ENCODE measurements at places on chromosomes 2 and 18.
A peak's percentile ranks its signal among the peaks of the same experiment; 100 is the strongest.

DNA sequence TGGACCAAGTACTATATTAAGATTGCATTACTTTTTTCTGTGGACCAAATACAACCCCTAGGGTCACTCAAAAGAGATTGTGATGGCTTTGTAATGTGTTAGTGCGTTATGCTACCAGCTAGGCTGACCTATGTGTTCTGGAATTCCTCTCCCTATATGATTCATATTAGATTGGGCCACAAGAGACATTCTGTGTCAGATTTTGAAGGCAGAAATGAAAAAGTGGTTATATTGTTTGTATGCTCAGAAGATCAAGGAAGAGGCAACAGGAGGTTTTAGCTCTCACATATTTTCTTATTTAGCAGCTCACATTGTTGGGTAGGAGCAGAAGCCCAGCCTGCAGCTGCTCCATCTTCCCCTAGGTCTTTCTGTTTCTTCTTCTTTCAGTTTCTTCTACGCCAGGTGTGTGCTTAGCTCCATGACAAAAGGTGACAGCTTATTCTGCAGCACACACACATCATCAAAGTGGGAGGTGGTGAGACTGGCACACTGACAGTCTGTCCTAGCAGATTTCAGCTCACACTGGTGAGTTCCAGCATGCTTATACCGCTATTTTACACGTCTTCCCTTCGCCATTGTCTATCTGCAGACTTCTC is 156.8 kb upstream of the UBE2E3 start:
- no peak for DNase-seq

GRCh38 chr2:101339266-101339880 is 30.9 kb upstream of the RNF149 start:
- no peak for DNase-seq

- DNase-seq: no peak
Observed at GRCh38 chr2:185811580-185811979, 73.0 kb downstream of the FSIP2 start.

DNA sequence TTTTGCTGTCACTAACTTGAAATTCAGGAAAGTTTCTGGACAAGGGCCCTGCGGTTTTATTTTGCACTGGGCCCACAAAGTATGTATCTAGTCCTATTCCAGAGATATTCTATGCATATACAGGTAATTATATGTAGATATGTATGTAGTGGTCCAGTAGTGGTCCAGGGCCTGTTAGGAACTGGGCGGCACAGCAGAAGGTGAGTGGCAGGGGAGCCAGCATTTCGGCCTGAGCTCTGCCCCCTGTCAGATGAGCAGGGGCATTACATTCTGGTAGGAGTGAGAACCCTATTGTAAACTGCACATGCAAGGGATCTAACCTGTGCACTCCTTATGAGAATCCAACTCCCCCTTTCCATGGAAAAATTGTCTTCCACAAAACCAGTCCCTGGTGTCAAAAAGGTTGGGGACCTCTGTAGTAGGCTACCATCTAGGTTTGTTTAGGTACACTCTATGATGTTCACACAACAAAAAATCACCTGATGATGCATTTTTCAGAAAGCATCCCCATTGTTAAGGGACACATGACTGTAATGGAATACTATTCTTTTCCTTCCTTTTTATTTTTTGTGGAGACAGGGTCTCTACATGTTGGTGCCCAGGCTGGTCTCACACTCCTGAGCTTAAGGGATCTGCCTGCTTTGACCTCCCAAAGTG is 2.8 kb upstream of the PPP4R3B start:
- no peak for DNase-seq

GRCh38 chr2:38535744-38536506 is 66.8 kb downstream of the HNRNPLL start:
- DNase-seq: peak; percentile 89

GRCh38 chr2:241109210-241110088 is 7.4 kb upstream of the MTERF4 start:
- no peak for DNase-seq

DNA sequence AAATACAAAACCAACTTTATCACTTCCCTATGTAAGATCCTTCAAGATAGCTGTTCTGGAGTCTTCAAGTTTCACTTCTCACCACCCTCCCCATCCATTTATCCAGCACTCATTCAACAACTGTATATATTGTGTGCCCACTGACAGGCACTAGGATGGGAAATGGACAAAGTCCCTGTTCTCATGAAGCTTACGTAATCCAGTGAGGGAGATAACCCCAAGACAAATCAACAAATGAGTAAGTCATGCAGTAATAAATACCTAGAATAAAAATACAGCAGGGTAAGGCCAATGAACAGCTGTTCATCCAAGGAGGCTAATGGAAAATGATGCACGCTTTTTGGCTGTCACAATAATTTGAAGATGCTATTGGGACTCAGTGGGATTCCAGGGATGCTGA is 133.8 kb downstream of the MEMO1 start:
- no peak for DNase-seq

- DNase-seq: no peak
Observed at GRCh38 chr2:69202327-69202726, 184.7 kb downstream of the GFPT1 start.

- no peak for DNase-seq
Observed at GRCh38 chr2:73841912-73842738, 13.4 kb downstream of the STAMBP start.

DNA sequence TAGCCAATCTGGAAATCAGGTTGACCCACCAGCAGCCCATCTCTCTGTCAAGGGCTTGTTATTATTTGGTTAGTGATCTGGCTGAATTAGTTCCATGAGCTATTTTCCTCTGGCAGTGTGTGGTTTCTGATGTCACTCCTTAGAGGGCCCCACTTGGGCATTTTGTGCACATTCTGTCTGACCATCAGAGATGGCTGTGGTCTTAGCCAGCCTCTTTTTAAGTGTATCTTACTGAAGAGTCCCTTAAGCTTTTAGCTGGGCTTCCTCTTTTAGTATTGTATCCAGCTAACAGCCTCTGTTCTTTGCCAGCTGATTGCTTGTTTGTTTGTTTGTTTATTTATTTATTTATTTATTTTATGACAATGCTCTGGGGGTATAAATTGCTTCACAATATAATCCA is 951.1 kb upstream of the CNTNAP5 start:
- DNase-seq: no peak

DNA sequence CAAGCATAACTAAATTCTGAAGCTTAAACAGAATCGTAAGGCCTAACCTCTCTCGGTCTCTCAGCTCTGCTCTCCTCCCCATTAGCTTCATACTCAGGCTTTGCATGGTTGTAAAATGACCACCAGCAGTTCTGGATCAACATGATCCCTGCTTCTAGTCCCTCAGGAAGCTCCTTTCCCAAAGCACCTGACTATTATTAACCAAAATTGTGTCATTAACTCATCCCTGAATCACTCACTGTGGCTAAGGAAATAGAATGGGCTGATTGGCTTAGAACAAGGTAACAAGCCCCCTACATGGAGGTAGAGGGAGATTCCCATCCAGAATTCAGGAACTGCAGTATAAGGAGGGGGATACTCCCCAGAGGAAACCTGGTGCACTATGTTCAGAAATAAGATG is 448.3 kb downstream of the ARHGAP15 start:
- DNase-seq: no peak

GRCh38 chr2:100707016-100707947 is 112.7 kb upstream of the NPAS2 start:
- no peak for DNase-seq

DNA sequence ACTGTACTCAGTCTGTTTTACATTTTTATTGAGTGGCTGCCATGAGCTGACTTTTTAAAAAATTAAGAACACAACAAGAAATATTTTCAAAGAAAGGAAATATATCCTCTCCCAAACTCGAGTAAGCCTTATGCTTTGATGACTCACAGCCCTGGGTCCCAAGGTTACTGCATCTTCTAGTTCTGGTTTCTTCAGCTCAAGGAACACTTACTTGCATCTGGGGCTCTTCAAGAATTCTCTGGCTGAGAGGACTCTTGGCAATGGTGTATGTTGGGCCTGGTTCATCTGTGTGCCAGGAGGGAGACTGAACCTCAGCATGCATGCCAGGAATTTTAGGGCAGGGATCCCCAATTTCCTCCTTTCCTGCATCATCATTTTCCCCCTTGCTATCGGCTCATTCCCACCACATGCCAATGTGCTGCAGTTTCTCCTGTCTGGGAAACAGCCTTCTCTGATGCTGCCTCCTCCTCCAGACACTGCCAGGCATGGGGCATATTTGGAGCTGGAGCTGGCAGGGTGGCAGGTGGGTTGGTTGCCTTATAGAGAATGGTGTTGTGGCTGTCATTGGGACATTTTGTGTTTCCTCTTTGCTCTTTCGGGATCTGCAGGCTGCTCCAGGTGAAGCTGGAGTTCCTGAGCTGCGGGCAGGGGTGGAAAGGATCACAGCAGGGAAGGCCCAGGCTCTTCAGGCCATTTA is 192.2 kb upstream of the HS6ST1 start:
- peak; percentile 34 for DNase-seq

DNA sequence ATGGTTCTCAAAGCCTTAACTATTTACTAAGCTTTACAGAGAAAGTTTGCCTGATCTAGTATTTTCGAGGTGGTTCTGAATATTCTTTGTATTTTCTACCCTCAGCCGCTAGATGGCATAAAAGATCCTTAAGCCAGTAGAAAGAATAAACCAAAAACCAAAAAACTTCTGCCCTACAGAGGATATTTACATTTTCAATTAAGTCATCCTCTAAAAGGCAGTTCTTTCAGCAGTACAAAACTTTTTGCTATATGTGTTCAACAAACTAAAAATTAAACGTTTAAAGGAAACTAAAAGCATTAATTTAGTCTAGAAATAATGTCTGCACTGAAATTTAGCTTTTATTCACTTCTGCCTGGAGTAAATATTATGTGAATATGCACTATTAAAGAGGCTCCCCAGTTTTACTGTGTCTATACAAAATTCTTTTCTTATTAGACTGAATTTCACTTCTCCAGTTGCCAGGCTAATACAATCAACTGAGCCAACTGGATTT is 297.5 kb downstream of the PIEZO2 start:
- DNase-seq: no peak

DNA sequence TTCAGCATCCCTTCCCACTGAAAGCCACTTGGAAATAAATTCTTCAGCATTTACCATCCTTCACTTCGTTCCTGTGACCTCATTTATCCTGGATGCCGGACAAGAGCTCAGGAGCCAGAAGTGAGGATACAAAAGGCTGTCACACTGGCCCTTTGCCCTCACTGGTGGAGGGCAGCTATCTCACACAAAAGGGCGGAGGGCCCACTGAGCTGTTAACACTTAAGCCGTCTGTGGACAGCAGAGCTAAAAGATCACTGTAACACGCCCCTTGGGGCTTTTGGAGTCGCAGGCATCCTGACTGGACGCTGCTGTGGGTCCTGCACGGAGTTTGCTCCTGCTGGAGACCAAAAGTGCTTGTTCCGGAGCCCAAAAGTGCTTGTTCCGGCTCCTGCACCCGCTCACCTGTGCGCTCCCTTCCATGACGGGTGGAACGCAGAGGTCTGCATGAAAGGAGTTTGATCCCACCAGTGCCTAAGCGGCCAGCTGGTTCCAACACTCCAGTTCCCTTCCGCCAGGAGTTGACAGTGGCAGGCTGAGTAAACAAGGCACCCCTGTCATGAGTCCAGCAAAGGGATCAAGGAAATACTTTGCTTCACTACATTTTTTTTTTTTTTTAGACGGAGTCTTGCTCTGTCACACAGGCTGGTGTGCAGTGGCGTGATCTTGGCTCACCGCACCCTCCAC is 572.0 kb upstream of the LINC00305 start:
- DNase-seq: no peak

DNA sequence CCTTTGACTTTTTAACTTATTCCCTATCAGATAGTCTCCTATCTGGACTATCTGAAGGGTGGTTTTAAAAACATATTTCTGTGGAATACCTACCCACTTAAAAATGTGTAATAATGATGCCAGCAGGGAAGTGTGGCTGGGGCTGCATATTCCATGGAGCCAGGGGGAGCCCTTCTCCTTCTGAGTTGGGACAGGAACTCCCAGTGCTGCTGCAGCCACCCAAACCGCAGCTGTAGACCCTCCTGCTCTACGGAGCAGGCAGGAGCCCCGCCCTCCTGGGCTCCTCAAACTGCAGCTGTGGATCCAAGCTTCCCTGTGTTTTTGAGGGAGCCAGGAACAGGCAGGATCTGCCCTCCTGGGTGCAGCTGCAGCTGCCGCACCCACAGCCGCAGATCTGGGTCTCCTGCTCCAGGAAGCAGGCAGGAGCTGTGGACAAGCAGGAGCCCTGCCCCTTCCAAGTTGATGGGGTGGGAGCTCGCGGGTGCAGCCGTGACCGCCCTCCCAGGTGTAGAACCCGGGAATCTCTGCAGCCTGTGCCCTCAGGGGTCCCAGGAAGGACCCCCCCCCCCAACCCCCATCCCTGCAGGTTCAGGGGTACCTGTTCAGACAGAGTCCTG is 57.8 kb downstream of the PDK1 start:
- DNase-seq: no peak

DNA sequence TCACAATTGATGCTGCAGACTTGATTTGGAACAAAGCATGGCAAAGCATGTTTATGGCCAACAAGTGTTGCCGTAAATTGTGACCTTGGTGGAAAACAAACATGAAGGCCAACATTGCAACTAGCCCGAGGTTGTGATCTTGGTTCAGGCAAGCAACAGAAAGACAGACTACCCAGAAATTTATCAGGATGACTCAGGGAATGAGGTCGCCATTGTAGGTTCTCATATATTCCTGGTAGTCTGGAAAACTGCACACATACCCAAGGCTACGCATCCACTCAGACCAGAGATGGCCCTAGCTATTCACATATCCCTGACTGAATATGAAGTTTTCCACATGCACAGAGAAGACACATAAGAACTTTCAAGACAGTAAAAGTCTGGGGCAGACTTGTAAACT is 30.1 kb downstream of the CYP1B1 start:
- no peak for DNase-seq

DNA sequence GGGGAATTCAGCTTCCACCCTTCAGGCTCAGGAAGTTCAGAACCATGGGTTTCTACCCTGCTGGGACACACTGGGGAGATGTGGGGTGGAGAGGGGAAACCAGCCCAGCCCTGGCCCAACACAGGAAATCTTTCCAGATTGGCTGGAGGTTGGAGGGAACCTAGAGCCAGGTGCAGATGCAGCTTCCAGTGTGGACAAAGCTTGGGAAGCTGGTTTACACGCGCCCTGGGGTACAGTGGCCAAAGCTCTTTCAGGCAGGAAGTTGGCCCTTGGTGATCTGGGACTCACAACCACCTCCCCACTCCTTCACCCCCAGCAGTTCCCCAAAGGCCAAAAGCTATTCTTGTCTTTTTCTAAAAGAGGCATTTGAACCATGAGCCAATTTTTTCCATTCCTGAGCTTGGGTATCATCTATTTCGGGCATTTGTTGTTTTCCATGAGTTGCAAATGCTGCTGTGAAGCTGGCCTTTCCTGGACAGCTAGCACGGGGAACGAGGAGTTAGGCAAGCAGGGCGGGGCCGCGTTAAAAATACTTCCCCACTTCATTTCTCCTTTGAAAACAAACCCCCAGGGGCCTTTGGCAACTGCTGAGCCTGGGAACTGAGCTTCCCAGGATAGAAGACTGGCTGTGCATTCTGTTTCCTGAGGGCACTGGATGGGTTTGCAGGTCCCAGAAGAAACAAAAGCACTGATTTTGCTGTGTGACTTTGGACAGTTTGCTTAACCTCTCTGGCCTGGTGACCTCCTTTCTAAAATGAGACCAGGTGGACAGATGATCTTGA is 3.1 kb upstream of the ARID5A start:
- DNase-seq: no peak

All from right forelimb (tissue), 1 donor.